T47D (cell line): ENCODE measurements at places on chromosomes 3 and 15.
A peak's percentile ranks its signal among the peaks of the same experiment; 100 is the strongest.

GRCh38 chr3:183317886-183318865, 65.1 kb downstream of the B3GNT5 start:
- DNase-seq = no peak

DNA sequence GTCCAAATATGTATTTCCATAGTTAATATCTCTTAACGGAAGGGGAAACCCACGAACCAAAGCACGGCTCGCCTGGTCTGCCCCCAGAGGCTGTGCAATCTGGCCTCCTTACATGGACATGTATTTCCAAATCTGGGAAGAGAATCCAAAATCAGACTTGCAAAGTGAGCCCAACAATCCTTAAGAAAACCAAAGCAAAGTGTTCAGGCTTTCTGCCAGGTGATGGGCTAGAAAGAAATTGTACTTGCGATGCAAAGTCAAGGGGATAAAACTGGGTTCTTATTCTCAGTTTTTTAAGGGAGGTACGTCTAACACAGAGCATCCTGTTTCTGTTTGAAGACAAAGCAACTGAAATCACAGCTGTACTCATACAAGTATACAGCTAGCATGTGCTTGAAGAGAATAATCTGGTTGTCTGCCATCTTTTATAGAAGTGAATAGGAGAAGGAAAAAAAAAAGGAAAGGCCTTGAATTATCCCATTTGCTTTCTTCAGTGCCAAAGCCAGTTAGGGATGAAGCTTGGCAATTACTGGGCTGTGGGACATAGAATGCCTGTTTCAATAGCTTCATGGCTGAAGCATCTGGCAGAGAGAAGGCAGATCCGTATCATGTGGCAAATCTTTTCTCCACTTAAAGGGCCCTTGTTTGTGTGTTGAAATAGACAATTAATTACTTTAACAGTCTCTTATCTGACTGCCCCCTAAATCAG, 48.4 kb downstream of the LRIG1 start:
- no peak for DNase-seq

DNA sequence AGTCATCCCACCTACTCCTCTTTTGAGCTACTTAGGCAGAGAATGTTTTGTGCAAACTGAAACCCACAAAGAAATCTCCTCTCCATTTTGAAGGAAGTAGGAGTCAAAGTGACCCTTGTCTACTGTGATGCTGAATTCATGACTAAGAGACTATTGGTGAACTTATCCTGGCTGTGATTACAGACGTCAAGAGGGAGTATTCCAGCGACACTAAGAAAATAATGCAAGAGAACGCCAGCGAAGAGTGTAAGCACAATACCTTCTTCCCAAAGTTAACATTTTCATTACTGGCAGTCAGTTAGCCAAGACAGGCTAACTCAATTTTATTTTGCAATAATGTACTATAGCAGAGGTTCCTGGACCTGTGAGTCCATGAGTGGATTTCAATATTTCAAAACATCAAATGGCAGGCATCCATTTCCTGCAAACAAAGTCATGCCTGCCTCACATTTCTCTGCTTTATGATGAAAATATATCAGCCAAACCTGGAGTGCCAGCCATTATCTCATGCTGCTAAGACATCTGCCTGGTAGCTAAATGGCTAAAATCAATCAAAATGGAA, 59.0 kb downstream of the CTNNB1 start:
- no peak for DNase-seq

- DNase-seq = no peak
Observed at GRCh38 chr15:63843901-63844317, 10.2 kb upstream of the HERC1 start.

GRCh38 chr3:104717828-104718196, 648.9 kb upstream of the ALCAM start:
- no peak for DNase-seq

GRCh38 chr15:74245342-74245931, 9.3 kb downstream of the CCDC33 start:
- peak; percentile 61 for DNase-seq

GRCh38 chr3:14508966-14509795, 31.0 kb downstream of the GRIP2 start:
- DNase-seq = peak; percentile 93

- no peak for DNase-seq
Observed at GRCh38 chr15:42474827-42475226, 16.1 kb downstream of the ZNF106 start.

- no peak for DNase-seq
Observed at GRCh38 chr3:47057212-47057671, 77.8 kb downstream of the NBEAL2 start.

- no peak for DNase-seq
Observed at GRCh38 chr3:159583662-159584061, 405.0 kb upstream of the IL12A start.

DNA sequence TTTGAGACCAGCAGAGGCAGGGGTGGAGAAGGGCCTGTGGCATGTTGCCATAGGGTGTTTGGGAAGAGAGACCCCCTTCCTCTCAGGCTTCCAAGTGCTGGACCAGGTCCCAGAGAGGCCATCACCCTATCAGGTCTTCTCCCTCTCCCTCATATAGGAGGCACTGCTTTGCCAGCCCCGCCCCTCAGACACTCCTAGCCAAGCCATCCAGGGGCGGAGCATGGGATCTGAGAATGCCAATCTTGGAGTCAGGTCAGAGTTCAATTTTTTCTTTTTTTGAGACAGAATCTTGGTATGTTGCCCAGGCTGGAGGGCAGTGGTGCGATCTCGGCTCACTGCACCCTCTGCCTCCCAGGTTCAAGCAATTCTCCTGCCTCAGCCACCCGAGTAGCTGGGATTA, 32.7 kb downstream of the CRABP1 start:
- no peak for DNase-seq

- no peak for DNase-seq
Observed at GRCh38 chr3:130529486-130530215, 12.7 kb downstream of the COL6A6 start.

DNA sequence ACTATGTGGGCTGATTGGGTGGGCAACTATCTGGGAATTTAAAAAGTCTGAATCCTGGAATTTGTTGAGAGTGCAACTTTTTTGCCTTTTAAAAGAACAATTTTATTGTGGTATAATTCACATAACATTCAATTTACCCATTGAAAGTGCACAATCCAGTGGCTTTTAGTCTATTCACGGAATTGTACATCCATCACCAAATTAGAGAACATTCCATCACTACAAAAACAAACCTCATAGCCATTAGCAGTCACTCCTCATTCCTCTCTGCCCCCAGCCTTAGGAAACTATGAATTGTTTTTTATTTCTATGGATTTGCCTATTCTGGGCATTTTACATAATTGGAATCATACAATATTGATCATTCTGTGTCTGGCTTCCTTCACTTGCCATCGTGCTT, 101.8 kb upstream of the ALDH1A3 start:
- DNase-seq = no peak

DNA sequence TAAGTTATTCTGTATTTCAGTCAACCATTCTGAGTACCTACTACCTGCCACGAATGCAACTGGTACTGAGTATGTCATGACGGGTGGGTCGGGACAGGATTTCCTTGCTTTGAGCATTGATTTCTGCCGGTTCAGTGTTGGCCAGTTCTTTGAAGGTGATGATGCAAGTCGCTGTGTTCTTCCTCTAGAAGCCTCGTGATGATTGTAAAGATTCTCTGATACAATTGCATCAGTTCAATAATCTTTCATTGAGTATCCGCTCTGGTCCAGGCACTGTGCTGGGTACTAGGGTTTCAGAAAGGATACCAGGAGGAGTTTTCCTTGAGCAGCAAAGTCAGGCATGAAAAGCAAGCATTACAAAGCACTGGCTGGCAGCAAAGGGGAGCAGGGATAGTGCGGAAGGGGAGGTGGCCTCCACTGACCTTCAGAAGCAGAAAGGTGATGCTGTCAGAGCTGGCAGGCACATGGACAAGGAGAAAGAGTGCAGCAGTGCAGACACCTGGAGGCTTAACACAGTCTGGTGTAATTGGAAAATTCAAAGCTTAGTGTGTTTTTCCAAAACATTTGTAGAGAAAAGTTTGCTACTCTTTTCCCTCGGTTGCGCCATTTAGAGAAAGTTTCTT, 100.1 kb downstream of the RPL39L start:
- no peak for DNase-seq
